ENCODE measurements at places on chromosomes 12 and 14. TPM values are rescaled to one million over a fixed set of nuclear protein-coding genes. Genes with fewer than 3 reads are reported as not detected.

Gene APOF
- not detected for total RNA-seq

Gene DDX47
- 60.2 TPM for total RNA-seq

Gene HOTAIR
- not detected for total RNA-seq

Gene PIP4P1
- 28.0 TPM for total RNA-seq

Gene TBX3
- 16.5 TPM for total RNA-seq

Gene TSPAN9
- total RNA-seq = 36.9 TPM

Gene MAP4K5
- total RNA-seq = 52.6 TPM

Gene TAMALIN
- 117 TPM for total RNA-seq

Gene RBM23
- 53.8 TPM for total RNA-seq

Gene CYP27B1
- total RNA-seq = 1.8 TPM

Gene RD3L
- total RNA-seq = not detected

Gene BHLHE41
- total RNA-seq = 21.0 TPM

Gene SEL1L
- 114 TPM for total RNA-seq

Gene P2RX2
- not detected for total RNA-seq

Gene KRT78
- not detected for total RNA-seq

Gene A2M
- 996 TPM for total RNA-seq

Gene FANCM
- 6.1 TPM for total RNA-seq

Gene NOXRED1
- total RNA-seq = 0.29 TPM

Gene PSMC6
- total RNA-seq = 79.6 TPM

Gene PIWIL1
- not detected for total RNA-seq

Gene HCAR2
- 33.6 TPM for total RNA-seq

Gene IAPP
- not detected for total RNA-seq

Gene FGD4
- 41.6 TPM for total RNA-seq

Gene DDX11
- 28.3 TPM for total RNA-seq

Gene SAV1
- 47.0 TPM for total RNA-seq

Gene HOXC6
- total RNA-seq = 0.74 TPM

Gene DBX2
- 0.32 TPM for total RNA-seq

Gene MYO1A
- total RNA-seq = 3.6 TPM

Gene PRH2
- total RNA-seq = not detected

Gene PXMP2
- 11.7 TPM for total RNA-seq

Gene ZNF10
- 7.4 TPM for total RNA-seq

Gene AVPR1A
- total RNA-seq = 12.1 TPM

Gene KRT79
- 2.4 TPM for total RNA-seq

Gene PKP2
- 1.00 TPM for total RNA-seq

Gene AP5M1
- 28.6 TPM for total RNA-seq

Gene BEGAIN
- total RNA-seq = 2.2 TPM

Gene TTC9
- 0.51 TPM for total RNA-seq

Gene CHURC1
- total RNA-seq = 53.4 TPM

Gene INTS13
- total RNA-seq = 21.8 TPM

Gene C1S
- total RNA-seq = 593 TPM

Gene TSHR
- 0.39 TPM for total RNA-seq

Gene PLD4
- total RNA-seq = 0.06 TPM

Gene NRIP2
- total RNA-seq = 1.3 TPM

Gene STAC3
- total RNA-seq = 3.9 TPM

Gene SCNN1A
- total RNA-seq = 3.3 TPM
